Activated T-cell treated with anti-CD3 and anti-CD28 coated beads for 48 hours (primary cell): ENCODE measurements at places on chromosomes 12 and 14.

- DNase-seq = no peak
Observed at GRCh38 chr12:128906485-128907137, 53.3 kb downstream of the GLT1D1 start.

GRCh38 chr12:89470741-89471509 is 53.7 kb downstream of the GALNT4 start:
- DNase-seq = no peak

DNA sequence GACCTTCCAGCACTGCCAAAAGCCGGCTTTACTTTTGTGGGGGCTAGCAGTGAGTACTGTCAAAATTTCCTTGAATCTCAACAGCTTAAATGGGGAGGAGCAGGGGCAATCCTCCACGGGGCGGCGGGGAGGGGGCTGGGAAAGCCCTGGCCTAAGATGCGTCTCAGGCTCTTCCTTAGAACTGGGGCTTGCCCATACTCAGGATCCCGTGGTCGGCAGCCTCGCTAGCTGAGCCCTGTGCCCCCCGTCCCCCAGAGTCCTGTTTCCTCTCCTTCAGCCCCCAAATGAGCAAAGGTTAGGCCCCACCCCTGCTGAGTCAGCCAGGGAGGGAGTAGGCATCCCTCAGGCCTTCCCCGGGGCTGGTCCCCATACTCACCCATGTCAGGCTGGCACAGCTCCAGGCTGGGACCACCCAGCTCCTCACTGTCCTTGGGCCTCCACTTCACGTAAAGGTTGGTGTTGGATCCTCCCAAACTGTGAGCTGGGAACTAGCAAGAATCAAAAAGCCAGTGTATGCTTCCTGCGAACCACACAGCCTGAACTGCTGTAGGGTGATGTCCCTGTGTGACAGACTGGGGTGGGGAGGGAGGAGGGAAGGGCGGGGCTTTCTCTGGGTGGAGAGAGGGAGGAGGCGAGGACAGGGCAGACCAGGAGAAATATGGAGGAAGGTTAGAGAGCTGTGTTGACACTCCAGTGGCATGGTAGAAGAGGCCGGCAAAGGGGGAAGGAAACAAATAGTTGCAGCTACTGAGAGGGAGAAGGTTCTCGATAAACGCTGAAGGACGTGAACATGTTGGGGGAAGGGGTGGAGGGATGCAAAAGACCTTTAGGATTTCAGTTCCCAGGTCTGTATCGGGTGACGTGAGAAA is 5.9 kb upstream of the BAZ2A start:
- DNase-seq = peak; percentile 83

DNA sequence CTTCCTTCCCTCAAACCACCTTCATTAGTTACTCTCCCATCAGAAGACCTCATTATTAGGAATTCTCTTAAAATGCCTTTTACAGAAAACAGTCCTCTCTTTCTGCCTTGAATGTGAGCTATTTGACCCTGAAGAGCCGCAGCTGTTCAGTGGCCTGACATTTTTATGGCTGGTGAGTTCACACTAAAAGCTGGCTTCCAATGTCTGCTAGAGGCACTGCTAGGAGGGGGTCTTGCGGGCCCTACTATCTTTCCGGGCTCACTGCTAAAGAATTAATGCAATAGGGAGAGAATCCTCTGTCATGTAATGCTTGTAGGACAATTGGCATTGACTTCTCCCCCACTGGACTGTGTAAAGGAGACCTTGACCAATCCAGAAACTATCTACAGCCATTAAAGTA is 87.7 kb downstream of the GPR135 start:
- no peak for DNase-seq

- DNase-seq = no peak
Observed at GRCh38 chr12:94010307-94010706, 138.1 kb upstream of the PLXNC1 start.

GRCh38 chr12:22624548-22624869 is 462 bp upstream of the ETNK1 start:
- no peak for DNase-seq

DNA sequence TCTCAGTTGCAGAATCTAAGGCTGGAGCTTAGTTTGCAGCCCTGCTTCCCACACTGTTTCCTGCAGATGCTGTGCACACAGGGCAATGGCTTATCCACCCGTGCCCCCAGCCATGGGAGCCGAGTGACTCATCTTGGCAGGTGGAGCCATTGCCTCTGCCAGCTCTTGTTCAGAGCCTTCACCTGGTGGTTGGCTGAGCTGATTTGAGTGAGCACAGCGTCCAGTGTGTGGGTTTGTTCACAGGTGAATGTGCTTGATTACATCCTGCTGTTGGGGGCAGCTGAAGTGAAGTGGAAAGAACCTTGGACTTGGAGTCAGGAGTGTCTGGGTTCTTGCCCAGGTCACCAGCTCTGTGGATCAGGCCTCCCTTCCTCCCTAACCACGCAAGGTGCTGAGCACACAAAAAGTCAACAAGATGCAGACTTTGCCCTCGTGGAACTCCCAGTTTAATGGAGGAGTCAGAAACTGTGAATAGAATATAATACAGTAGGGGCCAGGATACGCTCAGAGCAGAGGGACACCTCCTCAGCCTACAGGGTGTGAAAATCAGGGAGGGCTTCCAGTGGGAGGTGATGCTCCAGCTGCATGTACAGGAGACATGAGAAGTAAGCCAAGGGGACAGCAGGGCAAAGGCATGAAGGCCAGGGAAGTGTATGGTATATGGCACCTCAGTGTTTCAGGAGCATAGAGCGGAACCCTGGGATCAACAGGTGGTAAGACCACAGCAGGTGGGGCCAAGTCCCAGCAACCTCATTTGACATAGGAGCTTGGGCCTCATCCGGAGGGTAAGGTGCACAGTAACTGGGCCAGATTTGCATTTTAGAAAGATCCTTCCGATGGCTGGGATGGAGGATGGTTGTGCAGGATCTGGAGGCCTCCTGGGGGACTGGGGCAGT is 22.8 kb downstream of the JDP2 start:
- DNase-seq = no peak

- DNase-seq = no peak
Observed at GRCh38 chr12:93460003-93460402, 7.3 kb upstream of the MRPL42 start.

GRCh38 chr12:47400266-47400665 is 305.6 kb downstream of the RPAP3 start:
- no peak for DNase-seq

DNA sequence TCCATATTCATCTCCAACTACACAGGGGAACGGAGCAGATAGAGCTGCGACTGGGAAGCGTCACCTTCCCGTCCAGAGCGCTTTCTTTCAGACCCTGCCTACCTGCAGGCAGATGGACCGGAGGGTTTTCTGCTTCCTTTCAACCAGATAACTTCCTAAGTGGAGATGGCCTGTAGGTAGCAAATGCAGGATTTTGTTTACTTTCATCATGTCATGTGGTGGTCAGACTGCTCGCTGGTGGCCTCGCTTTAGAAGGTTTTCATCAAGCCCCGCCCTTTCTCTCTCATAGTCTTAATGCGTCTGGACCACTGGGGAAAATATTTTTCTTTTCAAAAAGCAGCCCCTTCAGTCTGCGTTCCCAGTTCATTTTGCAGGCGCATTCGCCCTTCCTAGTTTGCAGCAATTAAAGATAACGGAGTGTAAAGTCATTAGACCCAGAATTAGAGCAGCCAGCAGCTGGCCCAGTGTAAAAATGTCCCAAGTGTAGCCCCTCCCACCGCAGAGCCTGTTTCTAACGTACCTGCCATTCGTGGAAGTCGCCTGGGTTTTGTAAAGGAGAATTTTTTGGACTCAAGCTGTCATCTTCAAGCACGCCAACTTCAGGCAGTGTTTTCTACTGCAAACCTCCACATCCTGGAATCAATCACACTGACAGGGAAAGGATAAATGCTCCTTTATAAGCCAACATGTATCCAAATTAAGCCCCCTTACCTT is 68.9 kb downstream of the TESC start:
- no peak for DNase-seq

DNA sequence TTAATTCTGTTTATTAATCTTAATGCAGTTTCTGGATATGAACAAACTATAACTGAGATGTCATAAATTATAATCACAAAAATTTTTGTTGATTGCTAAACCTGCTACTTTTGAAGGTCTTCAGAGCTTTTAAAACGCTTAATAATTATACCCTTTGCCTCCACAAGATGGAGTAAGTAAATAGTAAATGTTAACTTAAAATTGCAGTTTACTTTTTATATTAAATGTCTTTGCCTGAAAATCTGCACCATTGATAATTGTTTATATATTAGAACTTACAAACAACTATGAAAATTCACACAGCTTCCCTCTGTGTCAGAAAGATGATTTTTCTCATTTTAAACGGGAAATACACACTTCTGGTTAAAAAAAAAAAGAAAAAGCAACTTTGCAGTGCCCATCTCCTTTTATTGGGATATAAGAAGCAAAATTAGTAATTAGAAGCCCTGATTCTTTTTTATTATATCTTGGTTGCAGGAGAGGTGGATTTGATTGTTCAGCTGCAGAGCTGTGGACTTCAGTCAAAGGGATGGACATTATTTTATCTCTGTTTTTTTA is 35.6 kb downstream of the SCFD1 start:
- DNase-seq = no peak

DNA sequence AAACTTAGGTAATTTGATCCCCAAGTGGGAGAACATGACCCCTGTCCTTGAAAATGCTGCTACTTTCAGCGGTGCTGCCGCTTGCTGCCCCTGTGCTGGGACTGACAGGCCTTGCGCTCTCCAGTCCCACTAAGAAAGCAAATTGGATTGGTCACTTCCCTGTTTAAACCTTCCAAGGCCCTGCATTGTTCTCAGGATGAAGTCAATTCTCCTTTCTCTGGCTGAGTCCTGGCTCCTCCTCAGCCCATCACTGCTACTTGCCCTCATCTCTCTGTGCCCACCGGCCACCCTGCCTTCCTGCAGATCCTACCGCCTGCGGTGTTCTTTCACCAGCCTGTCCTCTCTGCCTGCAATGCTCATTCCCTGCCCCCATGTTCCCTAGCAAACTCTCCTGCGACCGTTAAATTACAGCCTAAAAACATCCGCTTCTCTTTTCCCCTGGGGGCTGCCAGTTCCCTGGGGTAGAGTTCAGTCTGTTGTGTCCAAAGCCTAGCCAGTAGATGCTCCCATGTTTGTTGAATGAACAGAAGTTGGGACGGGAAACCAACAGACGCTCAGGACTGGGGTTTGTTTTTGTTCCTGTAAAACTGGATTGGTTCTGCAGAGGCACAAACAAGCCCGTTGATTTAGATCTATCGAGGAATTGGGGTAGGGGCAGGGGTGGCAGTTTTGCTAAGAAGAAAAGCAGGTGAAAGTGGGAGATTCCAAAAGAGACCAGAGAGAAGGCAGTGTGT is 127.3 kb upstream of the HIF1A start:
- no peak for DNase-seq

- no peak for DNase-seq
Observed at GRCh38 chr14:103568952-103569351, 6.2 kb downstream of the COA8 start.
